ENCODE measurements at places on chromosomes 1 and 21.

- DNase-seq, result no peak
These were observed 1.7 kb upstream of the KRTAP11-1 start for GRCh38 chr21:30882866-30883597.

GRCh38 chr1:74869702-74870101 lies 136.8 kb downstream of the TYW3 start:
- no peak for DNase-seq

- no peak for DNase-seq
These were observed 13.3 kb upstream of the LCE5A start for GRCh38 chr1:152497273-152497672.

DNA sequence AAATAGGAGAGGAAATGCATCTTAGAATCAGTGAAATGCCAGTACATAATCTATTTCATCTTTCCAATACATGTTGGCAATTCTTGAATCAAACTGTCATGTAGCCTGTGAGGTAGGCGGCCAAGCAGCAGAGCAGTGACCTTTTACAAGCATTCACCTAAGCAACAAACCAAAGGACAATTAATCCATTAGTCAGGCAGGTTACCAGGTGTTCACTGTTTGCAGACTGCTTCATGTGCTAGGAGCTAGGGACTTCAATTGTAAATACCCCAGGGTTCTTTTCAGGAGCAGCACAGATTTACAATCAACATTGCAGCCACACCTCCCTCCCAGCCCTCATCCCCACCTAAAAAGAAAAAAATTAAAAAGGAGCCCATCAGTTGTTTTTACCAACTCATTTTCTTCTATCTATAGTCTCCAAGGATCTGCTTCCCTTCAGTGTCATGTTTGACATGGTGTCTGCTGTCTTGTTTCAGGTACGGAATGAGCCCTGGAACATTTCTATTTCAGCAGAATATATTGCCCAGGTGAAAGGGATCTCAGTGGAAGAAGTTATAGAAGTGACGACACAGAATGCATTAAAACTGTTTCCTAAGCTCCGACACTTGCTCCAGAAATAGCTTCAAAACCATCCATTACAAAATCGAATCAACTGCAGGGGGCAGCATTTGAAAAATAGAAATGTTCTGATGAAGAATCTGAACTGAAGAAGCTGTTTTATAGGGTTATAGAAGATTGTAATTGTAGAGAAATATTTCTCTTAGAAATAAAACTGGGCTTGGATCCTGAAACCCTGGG lies 23.0 kb downstream of the TATDN3 start:
- no peak for DNase-seq

DNA sequence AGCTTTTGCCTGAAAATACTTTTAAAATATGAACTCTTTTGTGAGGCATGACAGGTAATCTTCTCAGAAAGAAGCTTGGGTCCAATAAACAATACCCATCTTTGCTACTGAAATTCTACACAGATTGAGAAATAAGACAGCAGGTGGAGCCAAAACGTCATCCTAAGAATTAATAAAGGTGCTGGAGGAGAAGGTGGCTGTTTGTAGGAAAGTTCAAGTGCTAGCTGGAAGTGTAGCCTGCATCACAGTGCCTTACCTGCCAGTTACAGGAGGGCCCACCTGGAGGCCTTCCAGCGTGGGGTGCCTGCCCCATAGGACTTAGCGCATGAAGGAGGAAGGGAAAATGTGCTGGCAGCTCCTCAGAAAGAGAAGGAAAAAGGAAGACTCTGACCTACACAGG lies 93.7 kb downstream of the TTC3 start:
- DNase-seq, result no peak

GRCh38 chr1:117641536-117641935 lies 35.7 kb downstream of the TENT5C start:
- DNase-seq, result no peak

DNA sequence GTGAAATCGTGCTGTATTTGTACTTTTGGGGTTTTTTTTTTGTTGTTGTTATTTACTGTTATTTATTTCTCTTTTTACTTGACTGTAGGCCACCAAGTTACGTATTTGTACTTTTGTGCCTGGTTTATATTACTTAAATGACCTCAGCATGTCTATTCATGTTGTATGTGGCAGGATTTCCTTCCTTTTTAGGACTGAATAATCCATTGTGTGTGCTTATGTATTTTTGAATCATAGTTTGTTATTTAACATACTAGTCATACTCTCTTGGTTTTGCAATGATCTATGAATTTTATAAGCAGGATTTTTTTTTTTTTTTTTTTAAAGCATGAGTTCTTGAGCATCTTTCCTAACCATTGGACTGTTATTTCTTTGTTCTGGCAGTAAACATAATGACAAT lies 51.2 kb downstream of the RNF2 start:
- DNase-seq, result no peak

DNA sequence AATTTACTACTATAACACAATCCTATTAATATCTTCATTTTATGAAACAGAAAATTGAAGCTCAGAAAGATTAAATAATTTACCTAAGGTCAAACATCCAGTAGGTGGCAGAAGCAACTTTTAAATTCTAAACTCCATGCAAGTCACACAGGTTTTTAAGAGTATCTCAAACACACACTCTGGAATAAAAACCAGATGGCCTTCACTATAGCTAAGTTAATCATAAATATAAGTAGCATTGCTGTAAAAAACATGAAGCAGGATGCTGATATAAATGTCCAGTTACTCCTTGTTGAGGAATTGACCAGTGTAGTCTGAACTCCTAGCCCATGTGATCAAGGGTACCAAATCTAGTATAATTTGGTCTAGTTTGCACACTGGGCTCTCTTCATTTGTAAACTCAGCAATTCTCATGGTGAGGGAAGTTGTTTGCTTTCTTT lies 9.4 kb upstream of the FMO3 start:
- no peak for DNase-seq

- no peak for DNase-seq
These were observed 2.6 kb upstream of the NECTIN4 start for GRCh38 chr1:161091796-161092507.

DNA sequence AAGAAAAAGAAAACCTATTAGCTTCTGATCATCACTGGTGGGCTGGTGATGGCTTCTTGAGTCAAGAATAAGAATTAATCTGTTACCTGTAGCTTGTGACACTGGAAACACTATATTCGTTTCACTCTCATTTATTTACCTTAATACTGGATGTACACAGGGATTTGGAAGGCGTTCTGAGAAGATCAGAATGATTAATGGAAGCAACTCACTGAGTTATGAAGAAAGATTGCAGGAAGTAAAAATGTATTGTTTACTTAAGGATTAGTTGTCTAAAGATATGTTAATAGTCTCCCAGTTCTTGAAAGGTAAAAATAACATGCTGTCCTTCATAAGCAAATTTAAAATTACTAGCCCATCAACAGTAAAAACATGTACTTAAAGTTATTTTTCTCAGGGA lies 644.9 kb upstream of the NCAM2 start:
- no peak for DNase-seq

- no peak for DNase-seq
These were observed 171.2 kb downstream of the LMX1A start for GRCh38 chr1:165185161-165185889.

DNA sequence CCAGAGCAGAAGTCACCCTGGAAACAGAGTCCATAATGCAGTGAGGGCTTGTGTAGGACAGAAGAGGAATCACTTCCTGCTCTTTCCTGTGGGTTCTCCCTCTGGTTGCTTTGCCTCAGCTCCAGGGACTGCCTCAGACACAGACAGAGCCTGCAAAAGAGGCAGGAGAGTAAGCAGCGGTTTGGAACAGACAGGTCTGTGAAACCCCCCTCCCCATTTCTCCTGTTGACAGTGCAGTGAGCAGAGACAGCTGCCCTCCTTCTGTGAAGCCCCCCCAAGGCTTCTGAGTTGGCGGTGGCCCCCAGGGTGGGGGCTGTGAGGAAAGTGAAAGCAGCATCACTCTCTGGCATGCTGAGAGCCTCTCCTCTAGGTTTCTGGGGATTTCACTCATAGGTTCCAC lies 53.0 kb downstream of the MAB21L3 start:
- no peak for DNase-seq

DNA sequence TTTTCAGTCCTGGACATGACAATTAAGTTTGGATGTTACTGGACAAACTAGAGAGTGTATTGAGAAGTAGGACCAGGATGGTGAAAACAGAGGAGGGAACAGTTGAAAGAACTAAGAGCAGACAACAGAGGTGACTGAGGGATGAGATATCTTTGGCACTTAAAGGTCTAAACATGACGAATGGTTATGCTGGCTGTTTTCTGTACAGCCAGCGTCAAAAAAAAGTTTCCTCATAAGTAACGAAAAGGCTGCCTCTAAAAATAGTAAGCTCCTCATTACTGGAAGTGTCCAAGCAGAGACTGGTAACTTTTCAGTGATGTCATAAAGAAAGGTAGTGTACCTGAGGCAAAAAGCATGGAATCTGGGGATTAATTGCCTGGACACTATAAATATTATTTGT lies 35.2 kb upstream of the AK4 start:
- no peak for DNase-seq

DNA sequence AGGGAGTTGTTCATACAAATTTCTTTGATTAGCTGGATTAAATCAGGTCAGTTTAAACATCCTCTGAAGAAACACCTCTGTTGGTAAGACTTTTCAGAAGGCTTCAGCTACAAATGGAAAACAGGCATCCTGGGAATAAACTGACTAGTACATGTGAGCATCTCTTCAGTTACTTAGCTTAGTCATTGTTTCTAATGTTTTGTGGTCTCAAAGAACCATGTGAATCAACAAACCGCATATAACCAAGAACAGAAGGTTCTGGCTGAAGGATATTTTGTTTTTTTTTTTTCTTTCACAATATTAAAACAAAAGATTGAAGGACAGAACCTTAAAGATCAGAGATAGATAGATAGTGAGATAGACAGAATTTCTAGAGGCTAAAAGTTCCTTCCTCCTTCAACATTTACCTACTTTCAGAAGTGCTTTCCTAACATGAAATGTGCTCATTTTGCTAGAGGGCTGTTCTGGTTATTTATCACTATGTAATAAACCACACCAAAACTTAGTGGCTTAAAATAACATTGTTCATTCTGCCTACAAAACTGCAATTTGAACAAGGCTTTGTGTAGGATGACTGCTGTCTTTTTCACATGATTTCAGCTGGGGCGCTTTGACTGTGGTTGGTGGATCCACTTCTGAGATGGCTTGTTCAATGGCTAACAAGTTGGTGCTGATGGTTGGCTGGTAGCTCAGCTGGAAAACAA lies 119.8 kb upstream of the PTGFR start:
- no peak for DNase-seq

GRCh38 chr1:8506995-8507615 lies 189.2 kb downstream of the SLC45A1 start:
- DNase-seq, result no peak

GRCh38 chr1:148362626-148363438 lies 120.3 kb downstream of the PPIAL4G start:
- DNase-seq, result peak; percentile 38

- DNase-seq, result no peak
These were observed 45.5 kb downstream of the IER5 start for GRCh38 chr1:181133969-181134418.

- no peak for DNase-seq
These were observed 129.4 kb downstream of the FAF1 start for GRCh38 chr1:50830621-50831020.

DNA sequence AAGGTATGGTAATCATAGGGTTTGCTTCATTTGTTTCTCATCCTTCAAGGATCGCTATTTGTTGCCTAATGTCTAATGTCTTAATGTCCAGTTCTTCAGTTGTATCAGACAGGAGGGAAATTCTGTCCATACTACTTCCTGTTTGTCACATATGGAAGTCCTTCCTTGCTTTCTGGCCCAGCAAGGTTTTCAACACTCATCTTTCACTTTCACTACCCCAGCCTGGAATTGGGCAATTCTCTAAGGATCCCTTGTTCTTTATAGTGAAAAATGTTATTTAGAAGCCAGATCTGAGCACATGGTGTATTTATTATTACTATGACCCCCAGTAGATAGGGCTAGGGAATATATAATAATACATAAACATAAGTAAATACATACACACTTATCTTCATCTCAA lies 50.6 kb upstream of the SLC35A3 start:
- DNase-seq, result no peak

DNA sequence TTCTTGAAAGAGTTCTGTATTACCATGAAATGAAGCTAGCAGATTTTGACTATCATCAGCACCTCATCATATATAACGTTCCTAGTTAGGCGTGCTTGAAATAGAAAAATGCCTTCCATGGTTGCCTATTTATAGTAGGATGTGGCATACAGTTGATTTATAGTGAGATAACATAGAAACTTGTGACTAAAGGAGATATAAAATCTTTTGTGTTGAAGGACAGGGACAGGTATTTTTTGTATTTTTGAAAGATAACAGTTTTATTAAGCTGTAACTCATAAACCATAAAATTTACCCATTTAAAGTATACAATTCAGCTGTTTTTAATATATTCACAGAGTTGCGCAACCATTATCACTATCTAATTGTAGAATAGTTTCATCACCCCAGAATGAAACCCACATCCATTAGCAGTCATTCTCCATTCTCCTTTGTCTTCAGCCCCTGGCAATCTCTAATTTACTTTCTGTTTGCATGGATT lies 19.3 kb downstream of the SPEN start:
- DNase-seq, result no peak

- no peak for DNase-seq
These were observed 1458.1 kb upstream of the B3GALT2 start for GRCh38 chr1:194644528-194644927.

- no peak for DNase-seq
These were observed 73.3 kb downstream of the IFI44 start for GRCh38 chr1:78722947-78723346.

GRCh38 chr1:106268070-106268469 lies 788.4 kb upstream of the PRMT6 start:
- no peak for DNase-seq

- DNase-seq, result no peak
These were observed 733.9 kb upstream of the CHRM3 start for GRCh38 chr1:238652346-238652968.

DNA sequence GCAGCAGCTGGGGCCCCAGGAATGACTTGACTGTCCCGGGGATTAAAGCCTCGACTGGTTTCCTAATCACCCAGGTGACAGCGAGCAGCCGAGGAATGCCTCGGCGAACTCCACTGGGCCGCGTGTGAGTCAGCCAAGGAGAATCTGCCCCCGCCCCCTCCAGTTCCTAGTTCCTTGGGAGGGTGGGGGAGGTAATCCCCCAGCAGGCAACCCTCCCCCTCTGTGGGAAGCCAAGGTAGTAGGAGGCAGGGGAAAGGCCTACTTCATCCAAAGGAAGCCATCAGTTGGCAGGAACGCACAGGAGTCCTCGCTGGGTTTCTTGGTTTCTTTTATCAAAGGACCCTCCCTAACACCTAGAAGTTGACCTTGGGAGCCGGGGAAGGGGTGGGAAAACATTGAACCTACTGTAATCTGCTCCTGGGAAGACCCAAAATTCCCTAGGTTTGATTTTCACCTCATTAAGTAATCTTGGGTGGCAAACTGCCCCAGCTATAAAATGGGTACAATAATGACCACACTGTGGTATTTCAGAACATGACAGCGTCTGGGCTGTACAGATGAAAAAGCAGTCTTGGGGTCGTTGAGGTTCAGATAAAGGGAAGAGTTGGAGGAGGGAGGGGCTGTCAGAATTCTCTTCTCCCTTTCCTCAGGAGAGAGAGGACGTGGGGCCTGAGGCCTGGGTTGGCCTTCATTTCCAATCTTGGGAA lies 1.4 kb downstream of the TENT5B start:
- DNase-seq, result no peak

- DNase-seq, result no peak
These were observed 48.7 kb upstream of the DNAH14 start for GRCh38 chr1:224880593-224881307.

GRCh38 chr1:31650161-31651088 lies 5.7 kb upstream of the PEF1 start:
- DNase-seq, result no peak
